ENCODE measurements at places on chromosomes 6 and 20.
A peak's percentile ranks its signal among the peaks of the same experiment; 100 is the strongest.

- no peak for DNase-seq
These were observed 12.1 kb downstream of the SLC22A1 start for GRCh38 chr6:160133441-160134336.

DNA sequence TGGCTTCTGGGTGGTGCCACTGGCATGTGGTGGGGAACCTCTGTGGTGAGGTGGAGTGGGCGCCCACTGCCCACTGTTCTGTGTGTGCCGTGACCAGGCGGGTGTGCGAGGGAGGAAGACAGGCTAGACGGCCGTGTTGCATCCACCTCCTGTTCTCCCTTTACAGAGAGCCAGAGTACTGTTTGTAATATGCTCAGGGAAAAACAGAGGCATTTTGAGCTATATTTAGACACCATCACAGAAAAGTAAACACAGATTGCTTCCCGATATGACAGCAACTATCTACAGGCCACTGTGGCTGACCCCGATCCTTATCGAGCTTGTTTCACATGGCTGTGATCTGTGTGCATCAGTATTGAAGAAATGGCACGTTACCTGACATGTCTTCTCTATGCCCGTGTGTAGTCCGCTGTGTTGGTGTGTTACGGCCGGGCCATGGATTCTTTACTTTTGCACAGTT lies 45.6 kb downstream of the ARID1B start:
- DNase-seq: no peak

- no peak for DNase-seq
These were observed 4.4 kb downstream of the FIG4 start for GRCh38 chr6:109695468-109695867.

- no peak for DNase-seq
These were observed 243.5 kb upstream of the PREP start for GRCh38 chr6:105646391-105646867.

DNA sequence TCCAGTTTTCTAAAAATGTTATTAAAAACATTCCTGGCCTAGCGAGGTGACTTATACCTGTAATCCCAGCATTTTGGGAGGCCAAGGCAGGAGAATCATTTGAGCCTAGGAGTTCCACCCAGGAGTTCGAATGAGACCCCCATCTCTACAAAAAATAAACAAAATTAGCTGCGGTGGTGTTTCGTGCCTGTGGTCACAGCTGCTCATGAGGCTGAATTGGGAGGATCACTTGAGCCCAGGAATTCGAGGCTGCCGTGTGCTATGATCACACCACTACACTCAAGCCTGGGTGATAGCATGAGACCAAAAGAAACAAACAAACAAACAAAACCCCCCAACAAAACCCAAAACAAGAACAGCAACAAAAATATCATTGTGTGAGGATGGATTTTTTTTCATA lies 19.8 kb upstream of the POLR1H start:
- DNase-seq: no peak

DNA sequence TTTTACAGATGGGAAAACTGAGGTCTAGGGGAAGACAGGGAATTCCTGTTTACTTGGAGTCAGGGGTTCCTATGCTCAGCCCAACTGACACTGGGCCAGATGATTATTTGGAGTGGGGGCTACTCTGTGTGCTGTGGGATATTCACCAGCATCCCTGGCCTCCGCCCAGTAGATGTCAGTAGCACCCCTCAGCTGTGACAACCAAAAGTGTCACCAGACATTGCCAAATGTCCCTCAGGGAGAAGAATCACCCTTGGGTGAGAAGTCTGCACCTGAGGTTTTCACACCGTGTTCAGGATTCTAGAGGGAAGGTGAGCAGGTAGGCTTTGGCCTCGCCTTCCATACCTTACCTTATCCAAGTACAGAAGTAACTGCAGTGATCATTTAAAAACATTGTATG lies 27.6 kb downstream of the CDH26 start:
- DNase-seq: peak; percentile 46

- no peak for DNase-seq
These were observed 142.5 kb downstream of the KLHL32 start for GRCh38 chr6:97067045-97067444.

DNA sequence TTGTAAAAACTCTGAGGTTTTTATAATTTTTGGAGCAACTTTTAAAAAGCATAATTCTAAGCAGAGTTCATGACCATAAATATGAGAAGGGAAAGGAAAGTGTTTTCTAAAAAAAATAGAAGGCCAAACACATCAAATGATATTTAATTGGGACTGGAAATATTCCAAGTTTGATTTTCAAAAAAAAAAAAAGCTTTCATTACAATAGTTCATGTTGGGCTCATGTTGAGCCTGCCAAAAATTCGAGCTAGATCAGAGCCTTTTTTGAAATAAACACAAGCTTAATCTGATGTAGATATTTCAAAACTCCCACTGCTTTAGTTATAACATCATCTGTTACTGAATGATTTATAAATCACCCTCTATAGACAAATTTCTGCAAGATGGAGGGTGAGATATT lies 163.4 kb upstream of the DEFB112 start:
- no peak for DNase-seq

DNA sequence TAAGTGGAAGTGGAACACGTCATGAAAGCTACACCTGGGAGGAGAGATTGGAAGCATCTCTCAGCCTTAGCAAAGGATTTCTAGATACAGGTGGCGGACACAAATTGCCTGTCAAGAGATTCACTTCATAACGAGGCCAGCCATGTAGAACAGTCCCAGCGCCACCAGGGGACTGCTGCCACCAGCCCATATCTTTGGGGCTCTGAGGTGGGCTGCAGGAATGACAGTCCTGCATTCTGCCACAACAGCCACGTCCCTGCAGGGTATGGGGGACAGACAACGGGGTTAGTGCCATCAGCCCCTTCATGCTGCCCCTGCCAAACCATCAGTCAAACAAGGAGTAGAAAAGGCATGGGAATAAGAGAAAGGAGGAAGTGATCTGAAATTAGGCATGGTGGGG lies 81.2 kb upstream of the SASH1 start:
- DNase-seq: no peak

DNA sequence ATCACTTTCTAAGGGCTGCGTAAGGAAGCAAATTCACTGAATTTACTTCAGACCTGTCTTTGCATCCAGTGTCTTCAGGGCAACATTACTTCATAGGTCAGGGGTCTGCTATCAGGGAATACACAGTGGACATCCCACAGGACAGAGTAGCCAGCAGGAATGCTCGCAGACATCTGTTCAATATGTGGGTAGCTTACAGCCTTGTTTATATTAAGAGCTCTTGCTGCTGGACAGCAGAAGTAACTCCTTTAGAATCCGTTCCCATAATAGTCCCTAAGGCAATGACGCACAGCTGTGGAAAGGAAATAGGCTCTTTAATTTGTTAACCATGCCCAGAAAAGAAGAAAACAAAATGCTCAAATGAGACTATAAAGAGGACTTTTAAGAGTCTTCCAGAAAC lies 198.7 kb downstream of the MOXD1 start:
- no peak for DNase-seq

DNA sequence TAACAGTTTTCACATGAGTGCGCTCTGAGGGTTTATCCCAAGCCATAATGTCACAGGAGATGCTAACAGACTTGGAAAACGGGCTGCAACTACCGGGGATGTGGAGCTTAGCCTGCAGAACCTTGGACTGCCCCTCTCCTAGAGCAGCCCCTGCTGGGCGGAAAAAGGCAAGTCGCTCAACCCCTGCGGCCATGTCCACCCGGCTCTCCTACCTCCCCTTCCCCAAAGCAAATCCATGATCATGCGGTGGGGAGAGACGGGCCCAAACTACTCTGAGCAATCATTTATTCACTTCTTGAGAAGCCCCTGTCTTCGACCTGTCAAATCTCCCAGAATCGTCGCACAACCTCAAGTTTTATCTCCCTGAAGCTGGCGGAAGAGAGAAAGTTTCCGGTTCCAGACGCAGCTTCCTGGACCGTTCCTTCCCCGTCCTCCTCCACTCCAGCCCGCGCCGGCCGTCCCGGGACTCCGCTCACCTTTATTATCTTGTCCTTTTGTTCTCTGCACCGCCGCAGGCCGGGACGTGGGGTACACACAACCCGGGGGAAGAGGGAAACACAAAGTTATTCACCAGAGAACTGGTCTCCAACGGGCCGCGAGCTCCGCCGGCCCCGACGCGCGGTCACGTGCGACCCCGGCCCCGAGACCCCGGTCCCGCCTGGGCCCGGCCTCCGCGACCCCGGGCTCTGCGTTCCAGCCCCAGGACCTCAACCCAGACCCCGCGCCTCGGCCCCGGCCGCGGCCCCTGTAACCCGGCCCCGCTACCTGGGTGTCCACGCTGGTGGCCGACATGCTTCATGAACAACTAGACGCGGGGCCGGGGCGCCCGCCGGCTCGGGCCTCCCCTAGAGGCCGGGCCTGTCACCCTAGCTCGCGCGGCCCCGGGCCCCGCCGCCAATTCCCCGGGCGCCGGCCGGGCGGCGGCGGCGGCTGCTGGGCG lies 560 bp downstream of the YTHDF1 start:
- DNase-seq: peak; percentile 60

- DNase-seq: no peak
These were observed 149.9 kb upstream of the QKI start for GRCh38 chr6:163264662-163265035.

- DNase-seq: peak; percentile 95
These were observed at the start of gene SERPINB1 for GRCh38 chr6:2841264-2842138. Gene SERPINB1, minus strand, starts transcription at chr6:2841863. Its CDS starts 1,277 bp downstream, at chr6:2840586.

- peak; percentile 2 for DNase-seq
These were observed 12.6 kb downstream of the ANKEF1 start for GRCh38 chr20:10047427-10047826.

GRCh38 chr20:25750765-25751696 lies 54.4 kb upstream of the ZNF337 start:
- no peak for DNase-seq

- DNase-seq: no peak
These were observed 715.8 kb downstream of the RNF144B start for GRCh38 chr6:19102936-19103335.

DNA sequence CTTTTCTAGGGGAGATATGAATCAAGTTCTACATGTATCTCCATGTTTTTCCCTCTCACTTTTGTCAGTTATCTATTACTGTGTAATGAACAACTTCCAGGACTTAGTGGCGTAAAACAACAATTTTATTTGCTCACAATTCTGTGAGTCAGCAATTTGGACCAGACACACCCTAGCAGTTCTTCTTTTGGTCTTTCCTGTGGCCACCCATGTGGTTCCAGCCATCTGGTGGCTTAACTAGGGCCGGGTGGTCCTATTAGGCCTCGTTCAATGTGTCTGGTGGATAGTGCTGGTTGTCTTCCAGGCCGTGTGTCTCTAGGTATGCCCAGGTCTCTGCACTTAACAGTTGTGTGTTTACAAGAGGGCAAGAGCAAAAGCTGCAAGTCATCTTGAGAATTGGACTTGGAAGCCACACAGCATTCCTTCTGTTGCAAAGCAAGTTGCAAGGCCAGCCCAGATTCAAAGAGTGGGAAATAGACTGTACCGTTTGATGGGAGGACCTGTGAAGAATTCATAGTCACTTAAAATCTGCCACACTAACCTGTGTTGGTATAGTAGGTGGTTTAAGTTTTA lies 20.8 kb upstream of the SLC35D3 start:
- DNase-seq: no peak

DNA sequence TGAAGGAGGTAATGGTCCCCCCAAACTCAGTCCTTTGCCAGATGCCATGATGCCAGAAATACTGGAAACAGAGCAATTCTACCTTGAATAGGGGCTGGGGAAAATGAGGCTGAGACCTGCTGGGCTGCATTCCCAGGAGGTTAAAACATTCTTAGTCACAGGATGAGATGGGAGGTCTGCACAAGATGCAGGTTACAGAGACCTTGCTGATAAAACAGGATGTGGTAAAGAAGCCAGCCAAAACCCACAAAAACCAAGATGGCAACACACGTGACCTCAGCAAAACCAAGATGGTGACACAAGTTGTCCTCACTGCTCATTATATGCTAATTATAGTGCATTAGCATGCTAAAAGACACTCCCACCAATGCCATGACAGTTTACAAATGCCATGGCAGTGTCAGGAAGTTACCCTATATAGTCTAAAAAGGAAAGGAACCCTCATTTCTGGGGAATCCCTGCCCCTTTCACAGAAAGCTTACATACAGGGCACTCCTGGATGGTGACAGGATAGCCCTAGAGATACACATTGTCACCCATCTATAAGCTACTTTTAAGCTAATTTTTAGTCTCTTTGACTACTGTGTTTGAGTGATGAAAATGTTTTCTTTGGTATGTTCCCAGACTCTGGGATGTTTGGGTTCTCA lies 979.7 kb downstream of the TBC1D32 start:
- DNase-seq: no peak

GRCh38 chr6:99458319-99458718 lies 33.2 kb upstream of the PNISR start:
- DNase-seq: peak; percentile 61

GRCh38 chr20:53319200-53319599 lies 274.4 kb downstream of the ZNF217 start:
- no peak for DNase-seq

- DNase-seq: no peak
These were observed 220.8 kb downstream of the ERMARD start for GRCh38 chr6:169972101-169972651.

DNA sequence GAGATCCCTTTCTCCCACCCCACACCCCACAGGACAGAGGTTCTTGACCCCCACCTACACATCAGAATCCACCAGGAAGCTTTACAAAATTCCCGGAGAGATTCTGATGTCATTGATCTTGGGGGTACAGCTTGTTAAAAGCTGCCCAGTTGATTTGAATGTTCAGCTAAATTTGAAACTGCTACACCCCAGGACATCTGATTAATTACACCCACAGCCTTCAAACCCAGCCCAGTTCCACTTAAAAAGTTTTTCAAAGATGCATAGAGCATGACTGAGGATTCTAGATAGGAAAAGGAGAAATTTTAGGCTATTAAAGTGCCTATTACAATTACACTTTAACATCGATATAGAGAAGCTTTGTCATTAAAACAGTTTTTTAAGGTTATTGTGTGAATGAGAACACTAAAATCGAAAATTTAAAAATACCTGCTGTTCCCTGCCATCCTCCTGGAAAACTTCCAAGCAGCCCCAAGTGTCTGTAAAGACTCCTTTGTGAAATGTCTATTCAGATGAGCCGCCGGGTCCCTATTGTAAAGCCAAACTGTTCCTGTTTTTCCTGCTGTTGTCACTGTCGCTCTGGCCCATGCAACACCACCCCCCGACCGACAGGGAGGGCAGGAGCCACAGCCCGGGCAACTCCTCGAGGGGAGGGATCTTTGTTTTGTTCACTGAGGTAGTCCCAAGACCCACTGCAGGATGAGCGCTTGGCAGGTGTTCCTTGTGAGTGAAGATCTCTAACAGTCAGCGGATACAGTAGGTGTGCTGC lies 132.5 kb upstream of the PHACTR3 start:
- DNase-seq: no peak

All from Kasumi-1 (cell line).